ENCODE measurements at places on chromosomes 4 and X.

- DNase-seq = no peak
These were observed 73.0 kb downstream of the SEC24D start for GRCh38 chr4:118762730-118763477.

- no peak for DNase-seq
These were observed 17.0 kb upstream of the ATP6AP2 start for GRCh38 chrX:40563784-40564183.

DNA sequence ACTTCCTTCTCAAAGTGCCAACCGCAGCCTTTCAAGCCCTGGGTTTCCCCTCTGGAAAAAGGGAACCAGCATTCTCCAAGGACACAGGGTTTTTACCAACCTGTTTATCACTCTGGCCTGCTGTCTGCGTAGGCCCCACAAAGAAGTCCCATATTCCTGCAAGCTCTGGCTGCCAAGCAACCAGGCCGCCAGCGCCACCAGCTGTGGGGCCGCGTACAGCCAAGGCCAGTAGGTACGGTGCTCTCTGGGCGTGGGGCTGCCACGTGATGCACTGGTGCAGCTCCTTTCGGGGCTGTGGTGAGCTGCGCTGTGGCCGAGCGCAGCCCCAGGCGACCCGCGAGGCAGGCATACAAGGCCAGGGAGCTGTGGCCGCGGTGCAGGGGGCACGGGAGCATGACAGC is 22.1 kb downstream of the LUZP4 start:
- no peak for DNase-seq

DNA sequence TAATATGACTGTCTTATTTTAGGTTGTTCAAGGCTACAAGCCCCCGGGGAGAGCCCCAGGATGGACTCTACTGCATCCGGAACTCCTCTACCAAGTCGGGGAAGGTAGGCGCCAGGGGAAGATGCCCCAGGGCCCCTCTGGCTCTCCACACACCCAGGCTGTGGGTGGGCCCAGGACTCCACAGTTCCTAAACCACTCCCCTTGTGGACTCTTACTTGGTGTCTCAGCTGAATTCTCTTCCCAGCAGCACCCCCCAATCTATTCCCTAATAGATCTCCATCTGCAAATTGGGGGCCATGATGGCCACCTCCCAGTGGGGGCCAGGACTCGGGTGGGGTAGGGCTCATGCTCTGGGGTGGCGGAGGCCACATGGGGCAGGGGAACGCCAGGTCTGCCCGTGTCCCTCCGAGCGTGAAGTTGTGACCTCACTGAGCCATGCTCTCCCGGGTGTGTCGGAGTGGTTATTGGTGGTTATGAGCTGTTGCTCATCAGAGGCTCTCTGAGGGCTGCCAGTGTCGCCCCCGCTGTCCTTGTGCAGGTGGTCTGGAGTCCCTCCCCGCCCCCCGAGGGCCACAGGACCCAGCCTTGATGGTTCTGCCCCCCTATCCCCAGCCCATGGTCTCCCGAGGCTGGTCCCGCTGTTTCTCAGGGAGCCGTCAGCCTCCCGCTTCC is 11.2 kb upstream of the ADD1 start:
- DNase-seq = peak; percentile 91

- DNase-seq = no peak
These were observed 81.9 kb downstream of the VCX2 start for GRCh38 chrX:8089141-8089540.

DNA sequence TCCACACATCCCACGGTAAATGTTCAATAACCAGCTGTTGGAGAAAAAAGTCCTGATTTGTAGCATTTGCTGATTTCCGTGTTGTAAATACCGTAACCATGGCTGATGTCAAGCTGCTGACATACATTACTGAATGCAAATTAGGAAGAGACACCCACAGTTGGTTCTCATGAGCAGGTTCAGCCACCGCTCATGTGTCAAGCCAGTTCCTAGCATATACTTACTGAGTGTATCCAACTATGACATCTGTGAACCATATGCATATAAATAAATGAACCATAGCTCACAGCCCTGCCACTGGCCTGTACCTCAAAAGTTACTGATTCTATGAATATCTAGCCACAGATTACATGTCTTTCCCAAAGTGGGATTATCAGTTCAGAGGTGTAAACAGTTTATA is 29.5 kb downstream of the FHDC1 start:
- DNase-seq = peak; percentile 44

DNA sequence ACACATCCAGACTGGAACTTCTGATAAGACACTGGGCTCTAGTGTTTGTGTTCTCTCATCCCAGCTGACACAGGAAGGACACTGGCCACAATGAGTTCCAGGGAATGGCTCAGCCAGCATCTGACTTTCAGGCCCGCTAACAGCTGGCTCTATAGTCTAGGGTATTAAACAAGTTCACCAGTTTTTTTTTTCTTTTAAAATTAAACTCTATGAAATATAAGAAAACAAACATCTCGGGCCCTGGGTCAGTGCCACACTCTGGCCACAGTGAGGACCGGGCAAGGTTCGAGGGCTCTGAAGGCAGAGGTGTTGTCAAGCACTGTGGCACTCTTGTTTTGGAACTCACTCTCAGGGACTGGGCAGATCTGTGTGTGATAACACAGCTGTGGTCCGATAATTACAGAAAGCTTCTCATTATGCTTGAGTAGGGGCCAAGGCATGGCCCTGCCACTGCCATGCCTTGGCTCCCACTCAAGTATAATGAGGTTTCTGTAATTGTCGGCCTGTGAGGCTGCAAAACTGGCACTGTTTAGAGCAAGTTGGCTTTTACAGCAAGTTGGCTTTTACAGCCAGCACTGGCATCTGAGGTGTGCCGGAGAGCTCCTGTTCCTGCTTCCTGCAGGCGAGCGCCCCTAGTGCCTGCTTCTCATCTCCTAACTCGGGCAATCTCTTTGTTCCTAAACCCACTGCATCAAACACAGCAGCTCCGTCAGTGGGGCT is 62.8 kb downstream of the PPP1R2C start:
- DNase-seq = peak; percentile 43

DNA sequence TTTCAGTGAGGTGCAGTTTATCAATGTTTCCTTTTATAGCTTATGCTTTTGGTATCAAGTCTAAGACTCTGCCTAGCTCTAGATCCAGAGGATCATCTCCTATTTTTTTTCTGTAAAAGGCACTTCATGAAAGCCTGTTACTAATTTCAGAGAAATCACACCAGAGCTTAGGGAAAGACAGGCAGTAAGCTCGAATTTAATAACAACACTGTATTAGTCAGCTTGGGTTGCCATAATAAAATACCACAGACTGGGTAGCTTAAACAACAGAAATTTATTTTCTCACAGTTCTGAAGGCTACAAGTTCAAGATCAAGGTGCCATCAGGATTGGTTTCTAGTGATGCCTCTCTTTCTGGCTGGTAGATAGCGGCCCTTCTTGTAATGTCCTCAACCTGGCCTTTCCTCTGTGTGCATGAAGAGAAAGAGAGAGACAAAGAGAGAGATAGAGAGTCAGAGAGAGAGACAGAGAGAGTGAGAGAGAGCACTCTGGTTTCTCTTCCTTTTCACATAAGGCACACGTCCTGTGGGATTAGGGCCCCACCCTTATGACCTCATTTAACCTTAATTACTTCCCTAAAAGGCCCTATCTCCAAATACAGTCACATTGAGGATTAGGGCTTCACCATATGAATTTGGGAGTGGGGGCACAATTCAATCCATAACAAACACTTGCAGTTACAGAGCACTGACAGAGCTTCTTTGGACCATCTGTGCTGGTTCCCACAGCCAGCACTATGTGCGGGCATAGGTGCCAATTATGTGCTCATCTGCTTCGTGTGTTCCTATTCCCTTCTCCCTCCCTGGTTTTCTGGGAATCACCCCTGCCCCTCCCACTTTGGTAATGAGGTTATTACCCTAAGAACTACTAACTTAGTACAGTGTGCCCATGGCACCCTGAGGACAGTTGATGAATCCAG is 114.8 kb upstream of the MED14 start:
- no peak for DNase-seq

GRCh38 chr4:173526724-173527102 is 3.3 kb downstream of the HAND2 start:
- DNase-seq = peak; percentile 12

GRCh38 chr4:40916880-40917279 is 167.1 kb downstream of the NSUN7 start:
- peak; percentile 26 for DNase-seq

DNA sequence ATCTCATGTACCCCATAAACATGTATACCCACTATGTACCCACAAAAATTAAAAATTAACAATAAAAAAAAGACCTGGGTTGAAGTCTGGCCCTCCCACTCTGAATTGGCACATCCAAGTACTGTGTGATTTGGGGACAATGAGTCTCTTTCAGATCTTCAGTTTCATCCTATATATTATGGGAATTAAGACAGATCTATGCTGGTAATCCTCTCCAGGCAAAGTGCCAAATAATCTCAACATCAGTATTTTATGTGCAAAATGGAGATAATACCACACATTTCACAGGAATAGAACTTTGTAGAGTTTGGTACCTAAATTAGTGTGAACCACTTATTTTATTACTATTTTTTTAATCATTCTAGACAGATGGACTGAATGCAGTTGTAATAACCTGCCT is 11.0 kb upstream of the SCD5 start:
- DNase-seq = no peak

DNA sequence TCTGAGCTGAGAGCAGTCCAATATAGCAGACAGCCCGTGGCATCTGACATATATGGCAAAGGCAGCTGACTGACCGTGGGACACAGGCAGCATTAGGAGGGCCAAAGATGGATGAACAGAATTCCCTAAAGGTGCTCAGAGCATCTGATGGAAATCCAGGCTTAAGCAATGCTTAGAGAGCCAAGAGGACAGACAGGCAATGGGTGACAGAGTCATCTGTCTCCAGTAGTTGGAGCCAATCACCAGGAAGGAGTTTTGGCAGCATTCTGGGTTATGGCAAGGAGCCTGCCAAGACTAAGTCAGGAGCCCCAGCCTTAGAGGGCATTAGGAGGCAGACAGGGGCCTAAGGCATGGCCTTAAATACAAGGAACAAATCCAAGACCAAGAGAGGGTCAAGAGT is 153.3 kb upstream of the USP9X start:
- no peak for DNase-seq
